ENCODE measurements at places on chromosomes 7 and 10.

DNA sequence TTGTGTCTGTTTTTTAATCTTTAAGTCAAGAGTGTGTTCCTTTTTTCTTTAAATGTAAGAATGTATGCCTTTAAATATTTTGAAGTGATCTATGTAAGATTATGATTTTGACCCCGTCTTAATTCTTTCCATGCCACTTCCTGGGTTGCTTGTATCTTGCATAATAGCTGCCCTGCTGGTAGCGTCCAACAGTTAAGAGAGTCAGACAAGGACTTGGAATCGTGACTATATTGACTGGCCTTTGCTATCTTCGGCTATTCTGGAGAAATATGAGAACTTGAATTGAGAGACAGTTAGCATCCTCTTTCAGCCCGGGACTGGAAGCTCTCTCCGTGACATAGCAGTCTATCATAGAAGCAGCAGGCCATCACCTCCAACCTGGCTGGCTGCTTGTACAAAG, 13.0 kb downstream of the NRP1 start:
- no peak for DNase-seq

GRCh38 chr10:117259279-117259678, 18.4 kb downstream of the SLC18A2 start:
- DNase-seq: no peak

DNA sequence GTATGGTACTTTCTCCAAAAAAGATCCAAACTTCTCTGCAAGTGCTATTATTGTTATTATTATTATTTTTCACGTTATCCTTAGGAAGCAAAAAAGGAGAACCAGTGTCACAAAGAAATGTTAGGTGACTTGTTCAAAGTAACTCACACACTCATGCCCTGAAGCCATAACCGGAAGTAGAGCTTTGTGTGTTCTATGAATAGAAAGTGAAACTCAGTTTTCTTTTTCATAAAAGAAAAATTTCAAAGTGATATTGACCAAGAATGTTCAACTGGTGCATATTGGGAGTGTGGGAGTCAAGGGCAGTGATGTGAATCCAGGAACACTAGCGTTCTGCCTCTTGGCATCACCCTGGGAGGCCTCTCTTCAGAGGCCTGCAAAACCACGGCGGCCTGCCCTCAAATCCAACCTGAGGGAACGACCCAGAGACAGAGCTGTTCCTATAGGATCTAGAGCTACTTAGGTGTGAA, 106.1 kb downstream of the PRKCQ start:
- no peak for DNase-seq

DNA sequence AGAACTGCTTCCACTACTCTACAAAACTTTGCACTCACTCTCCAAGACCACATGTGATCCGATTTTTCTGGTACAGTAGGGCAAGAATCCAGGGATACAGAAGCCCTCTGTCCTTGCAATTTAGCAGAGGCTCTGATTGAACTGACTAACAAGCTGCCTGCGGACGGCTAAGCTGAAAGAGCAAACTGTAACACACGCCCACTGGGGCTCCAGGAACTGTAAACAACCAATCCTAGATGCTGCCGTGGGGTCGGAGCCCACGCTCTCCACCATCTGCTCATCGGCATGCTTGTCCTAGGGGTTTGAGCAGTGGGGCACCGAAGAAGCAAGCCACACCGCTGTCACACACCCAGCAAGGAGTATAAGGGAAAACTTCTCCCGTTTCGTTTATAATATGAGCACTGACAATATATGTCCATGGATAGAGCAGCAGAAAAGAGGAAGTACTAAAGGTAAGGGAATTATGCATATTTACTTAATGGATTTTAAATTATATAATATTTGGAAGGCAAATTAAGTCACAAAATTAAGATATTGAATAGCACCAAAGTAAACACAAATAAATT, 634.4 kb upstream of the POT1 start:
- no peak for DNase-seq

GRCh38 chr7:151930695-151931094, 25.6 kb upstream of the GALNTL5 start:
- DNase-seq: no peak

DNA sequence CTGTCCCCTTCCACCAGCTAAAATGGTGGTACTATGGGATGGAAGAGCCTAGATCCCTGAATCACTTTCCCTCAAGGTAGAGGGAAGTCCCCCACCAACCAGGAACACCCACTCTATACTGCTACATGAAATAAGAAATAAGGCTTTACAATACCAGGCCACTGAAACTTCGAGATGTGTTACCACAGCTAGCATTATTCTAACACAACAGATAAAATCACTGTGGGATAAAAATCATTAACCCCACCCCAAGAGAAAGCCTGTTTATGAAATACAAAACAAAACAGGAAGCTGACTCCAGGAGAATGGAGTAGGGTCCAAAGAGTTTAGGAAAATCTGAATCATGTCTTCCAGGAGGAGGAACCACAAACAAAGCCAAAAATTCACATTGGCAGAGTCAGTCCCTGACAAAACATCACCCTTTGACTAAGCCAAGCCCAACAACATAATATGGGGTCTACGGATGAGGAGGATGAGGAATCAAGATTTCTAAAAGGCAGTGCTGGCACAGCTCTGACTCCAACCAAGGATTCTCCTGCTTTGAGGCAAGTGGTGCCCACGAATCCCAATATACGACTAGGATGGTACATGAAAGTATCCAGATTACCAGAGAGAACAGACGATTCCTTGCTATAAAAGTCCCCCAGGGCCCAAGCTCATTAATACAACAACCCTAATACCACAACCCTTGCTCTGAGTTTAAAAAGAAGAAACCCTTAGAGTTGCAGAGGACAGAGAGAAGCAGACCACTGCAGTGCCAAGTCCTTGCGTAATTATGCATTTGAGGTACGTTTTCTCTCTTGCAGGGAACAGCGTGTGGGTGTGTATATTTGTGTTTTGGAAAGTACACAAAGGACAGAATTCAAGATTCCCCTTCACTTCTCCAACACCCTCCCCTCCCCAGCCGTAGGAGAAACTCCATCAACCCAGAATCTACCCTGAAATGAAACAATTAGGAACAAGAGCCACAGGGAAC, 23.7 kb downstream of the XPNPEP1 start:
- no peak for DNase-seq

DNA sequence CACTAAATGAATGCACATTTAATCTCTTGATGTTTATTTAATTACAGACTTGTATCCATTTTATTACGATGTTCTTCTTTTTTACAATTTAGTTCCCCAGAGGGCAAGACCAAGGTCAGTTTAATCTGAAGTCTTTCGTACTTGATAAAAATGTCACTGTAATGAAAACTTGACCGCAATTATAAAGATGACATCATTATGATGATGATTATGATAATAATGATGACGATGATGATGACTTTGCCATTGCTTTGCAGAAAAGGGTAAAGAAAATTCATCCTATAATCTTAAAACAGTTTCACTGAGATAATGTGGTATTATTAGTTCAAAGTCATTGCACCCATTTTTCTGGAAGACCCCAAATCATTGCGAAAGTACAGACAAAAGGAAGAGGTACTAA, 290.1 kb downstream of the NEBL start:
- DNase-seq: no peak

DNA sequence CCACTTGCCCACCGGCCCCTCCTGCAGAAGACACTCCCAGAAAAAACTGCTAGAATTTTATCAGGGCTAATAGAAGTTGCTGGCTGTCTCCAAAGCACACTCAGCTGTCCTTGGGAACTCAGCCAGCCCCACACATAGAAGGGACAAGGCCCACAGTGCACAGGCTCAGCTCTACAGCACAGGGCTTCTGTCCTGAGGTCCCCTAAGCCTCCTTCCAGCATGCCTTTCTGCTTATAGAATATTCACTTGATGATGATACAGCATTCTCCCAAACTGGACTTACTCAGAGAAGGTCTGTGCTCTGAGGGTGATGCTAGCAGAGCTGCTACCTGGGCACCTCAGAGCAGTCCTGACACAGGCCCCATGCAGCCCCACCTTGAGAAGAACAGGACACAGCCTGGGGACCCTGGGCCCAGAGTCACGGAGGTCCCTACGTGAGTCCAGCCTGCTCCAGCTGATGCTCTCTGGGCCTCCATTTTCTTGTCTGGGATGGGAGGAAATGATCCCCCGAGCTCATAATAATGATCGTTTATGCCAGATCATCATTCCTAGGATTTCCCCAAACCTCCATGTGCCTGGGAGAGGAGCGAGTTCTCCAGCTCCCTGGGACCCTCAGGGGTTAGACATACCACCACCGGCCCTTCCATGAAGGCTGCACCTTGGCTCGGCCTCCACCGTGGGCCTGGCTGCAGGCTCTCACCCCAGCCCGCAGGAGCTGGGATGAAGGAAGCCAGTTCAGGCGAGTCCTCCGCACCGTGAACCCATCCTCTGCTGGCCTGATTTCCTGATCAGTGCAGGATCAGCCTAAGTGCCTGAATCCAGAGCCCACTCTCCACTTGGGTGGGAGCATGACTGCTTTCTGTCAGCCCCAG, 145.6 kb downstream of the ZNF248 start:
- DNase-seq: no peak

- DNase-seq: peak; percentile 91
These were observed 79.1 kb downstream of the PRTFDC1 start for GRCh38 chr10:24873281-24873683.

GRCh38 chr10:123203393-123204126, 49.4 kb downstream of the BUB3 start:
- no peak for DNase-seq

DNA sequence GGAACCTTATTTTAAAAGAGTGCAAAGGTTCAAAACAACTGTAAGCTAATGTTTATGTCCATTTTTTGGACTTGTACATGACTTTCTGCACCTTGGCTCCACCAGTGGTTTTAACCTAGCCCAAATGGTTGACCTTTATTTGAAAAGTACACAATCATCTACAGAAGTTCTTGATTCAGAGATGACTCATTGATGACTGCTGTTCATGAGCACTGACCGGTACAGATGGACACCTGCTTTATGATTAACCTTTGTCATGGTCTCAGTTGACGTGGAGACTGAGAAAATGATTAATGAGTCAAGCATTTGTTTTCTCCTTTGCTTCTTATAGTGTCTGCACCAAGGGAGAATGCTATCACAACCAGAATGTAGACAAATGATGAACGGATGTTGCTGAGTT, 55.7 kb upstream of the PTER start:
- no peak for DNase-seq

- no peak for DNase-seq
These were observed 34.1 kb downstream of the PRKG1 start for GRCh38 chr10:51108406-51108805.

DNA sequence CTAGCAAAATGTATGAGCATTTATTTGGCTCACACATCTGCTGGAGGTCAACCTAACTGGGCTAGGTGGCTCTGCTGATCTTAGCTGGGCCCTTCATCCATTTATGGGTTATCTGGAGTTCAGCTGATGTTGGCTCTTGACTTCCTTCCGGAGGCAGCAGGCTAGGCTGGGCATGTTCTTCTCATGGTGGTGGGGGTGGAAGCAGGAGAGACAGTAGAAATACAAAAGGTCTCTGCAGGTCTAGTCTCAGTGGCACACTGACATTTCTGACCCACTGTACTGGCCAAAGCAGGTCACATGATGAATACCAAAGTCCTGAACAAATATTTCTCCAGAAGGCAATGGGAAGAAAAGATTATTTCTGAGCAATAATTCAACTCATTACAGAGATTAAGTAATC, 334.6 kb downstream of the CRPPA start:
- DNase-seq: no peak

DNA sequence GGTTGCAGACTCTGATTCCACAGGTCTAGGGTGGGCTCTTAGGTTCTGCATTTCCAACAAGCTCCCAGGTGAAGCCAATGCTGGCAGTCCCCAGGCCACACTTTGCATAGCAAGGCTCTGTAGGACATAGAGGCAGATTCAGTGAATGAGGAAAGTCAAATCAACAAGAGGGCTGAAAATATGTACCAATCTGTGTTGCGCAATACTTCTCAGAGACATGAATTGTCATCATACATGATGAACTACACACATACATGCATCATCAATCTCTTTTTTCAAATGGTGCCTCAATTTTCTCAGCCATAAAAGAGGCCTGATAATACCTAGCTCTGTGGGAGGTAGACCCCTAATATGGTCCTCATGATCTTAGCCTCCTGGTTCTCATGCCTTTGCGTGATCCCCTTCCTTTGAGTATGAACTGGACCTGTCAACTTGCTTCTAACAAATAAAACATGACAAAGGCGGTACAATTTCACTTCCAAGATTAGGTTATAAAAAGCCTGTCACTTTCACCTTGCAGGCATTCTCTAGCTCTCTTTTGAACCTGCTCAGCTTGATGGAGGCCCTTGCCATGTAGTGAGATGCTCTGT, 49.0 kb downstream of the PIK3CG start:
- DNase-seq: no peak

- DNase-seq: no peak
These were observed 46.6 kb downstream of the LRRN3 start for GRCh38 chr7:111137296-111138192.

- no peak for DNase-seq
These were observed 660.9 kb downstream of the SDK1 start for GRCh38 chr7:3961857-3962503.

DNA sequence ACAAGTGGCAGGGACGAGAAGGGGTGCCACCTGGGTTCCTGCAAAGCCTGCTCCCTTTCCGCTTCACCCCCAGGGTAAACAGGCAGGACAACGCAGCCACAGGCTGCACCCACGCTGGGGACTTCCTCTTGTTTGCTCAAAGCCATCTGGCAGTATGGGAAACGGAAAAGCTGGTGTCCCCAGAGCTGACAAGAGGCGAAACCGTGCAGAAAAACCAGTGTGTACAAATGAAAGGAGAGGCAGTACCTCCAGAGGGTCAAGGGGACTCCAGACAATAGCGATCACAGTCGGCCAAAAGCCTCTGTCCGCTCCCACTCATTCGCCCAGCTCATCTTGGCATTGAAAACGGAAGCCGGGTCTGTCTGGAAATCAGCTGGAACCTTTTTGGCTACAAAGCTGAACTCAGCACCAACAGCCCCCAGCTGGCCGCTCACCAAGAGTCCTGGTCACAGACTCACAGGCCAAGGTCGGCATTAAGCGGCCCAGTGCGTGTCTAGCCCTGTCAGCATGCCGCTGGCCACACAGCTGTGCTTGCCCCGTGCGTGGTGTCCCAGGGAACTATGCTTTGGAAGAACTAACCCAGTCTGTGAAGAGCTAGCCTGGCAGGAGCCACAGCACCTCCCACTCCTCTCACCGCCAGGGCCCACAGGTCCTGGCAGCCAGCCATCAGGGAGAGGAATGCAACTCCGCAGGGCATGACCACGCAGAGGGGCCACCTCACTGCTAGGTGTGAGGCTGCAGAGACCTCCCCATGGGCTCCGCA, 10.4 kb downstream of the TNS3 start:
- peak; percentile 66 for DNase-seq

GRCh38 chr7:100516135-100516812, 22.7 kb upstream of the AGFG2 start:
- peak; percentile 49 for DNase-seq

GRCh38 chr7:101125989-101126650, 784 bp upstream of the SERPINE1 start:
- no peak for DNase-seq

- no peak for DNase-seq
These were observed 140.7 kb downstream of the ICA1 start for GRCh38 chr7:8121243-8121642.

- no peak for DNase-seq
These were observed 151.4 kb upstream of the FERD3L start for GRCh38 chr7:19296617-19297016.

- DNase-seq: no peak
These were observed 961.5 kb downstream of the KCNMA1 start for GRCh38 chr10:76675951-76676587.

- DNase-seq: no peak
These were observed 54.3 kb upstream of the ITGB1 start for GRCh38 chr10:33012306-33012705.
